ENCODE measurements at places on chromosomes 7 and 10. TPM values are rescaled to one million over a fixed set of nuclear protein-coding genes. Genes with fewer than 3 reads are reported as not detected.

The AMZ1 gene
- total RNA-seq = 0.29 TPM

The SDK1 gene
- 10.4 TPM for total RNA-seq

The RADIL gene
- 7.3 TPM for total RNA-seq

The OR2A1 gene
- not detected for total RNA-seq

The ANXA8 gene
- 39.5 TPM for total RNA-seq

The SFTPA1 gene
- 11,191 TPM for total RNA-seq

The IFIT1B gene
- not detected for total RNA-seq

The MKRN1 gene
- total RNA-seq = 84.4 TPM

The SPRN gene
- total RNA-seq = not detected

The SMO gene
- total RNA-seq = 4.0 TPM

The SOSTDC1 gene
- total RNA-seq = 3.7 TPM

The FAM25C gene
- total RNA-seq = not detected

The ENO4 gene
- total RNA-seq = not detected

The GNG11 gene
- total RNA-seq = 22.6 TPM

The SRRM3 gene
- total RNA-seq = 1.1 TPM

The DGKI gene
- 0.67 TPM for total RNA-seq

The GJD4 gene
- total RNA-seq = not detected

The MBL2 gene
- total RNA-seq = not detected

The ACSM6 gene
- not detected for total RNA-seq

The SEPHS1 gene
- total RNA-seq = 38.9 TPM

The TRRAP gene
- 35.6 TPM for total RNA-seq

The SEC61A2 gene
- total RNA-seq = 3.9 TPM

The NOS3 gene
- total RNA-seq = 42.9 TPM
